ENCODE measurements at places on chromosomes 4 and X.

- ATAC-seq: no peak
Measured at GRCh38 chr4:104117776-104118175, 376.9 kb downstream of the CXXC4 start.

DNA sequence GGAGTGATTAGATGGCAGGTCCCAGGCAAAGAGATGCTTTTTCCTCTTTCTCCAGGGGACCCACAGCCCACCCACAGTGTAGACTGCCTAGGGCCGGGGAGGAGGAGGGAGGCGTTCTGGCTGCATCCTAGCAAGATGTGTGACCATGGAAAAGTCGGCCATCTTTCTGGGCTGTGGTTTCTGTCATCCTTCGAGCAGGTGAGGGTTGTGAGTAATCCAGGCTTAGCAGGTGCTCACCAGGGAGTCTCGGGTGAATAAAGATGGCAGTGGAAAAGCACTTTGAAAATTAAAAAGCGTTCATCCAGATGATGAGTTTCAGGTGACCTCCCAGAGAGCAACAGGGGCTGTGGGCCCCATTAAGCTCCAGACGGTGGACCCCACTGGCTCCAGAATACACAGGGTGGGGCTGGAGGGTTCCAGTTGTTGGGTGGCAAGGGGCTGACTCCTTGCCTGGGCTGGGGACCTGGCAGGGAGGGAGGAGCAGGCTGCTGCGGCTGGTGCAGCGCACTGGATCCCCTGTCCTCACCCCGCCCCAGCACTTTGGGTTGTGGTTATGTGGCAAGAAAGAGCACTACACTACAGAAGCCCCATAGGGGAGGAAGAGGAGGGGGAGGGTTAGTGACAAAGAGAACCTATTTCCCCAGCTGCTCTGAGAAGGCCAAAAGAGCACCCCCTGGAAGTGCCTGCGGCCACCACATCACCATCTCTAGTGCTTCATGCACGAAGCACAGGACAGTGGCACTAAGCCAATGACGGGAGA, 23.7 kb downstream of the ELF4 start:
- ATAC-seq: peak; percentile 68

- no peak for ATAC-seq
Measured at GRCh38 chr4:7195546-7196287, 3.4 kb downstream of the SORCS2 start.

GRCh38 chr4:147831551-147832171, 99.8 kb downstream of the ARHGAP10 start:
- ATAC-seq: no peak

- no peak for ATAC-seq
Measured at GRCh38 chr4:92334716-92335350, 31.1 kb downstream of the GRID2 start.

DNA sequence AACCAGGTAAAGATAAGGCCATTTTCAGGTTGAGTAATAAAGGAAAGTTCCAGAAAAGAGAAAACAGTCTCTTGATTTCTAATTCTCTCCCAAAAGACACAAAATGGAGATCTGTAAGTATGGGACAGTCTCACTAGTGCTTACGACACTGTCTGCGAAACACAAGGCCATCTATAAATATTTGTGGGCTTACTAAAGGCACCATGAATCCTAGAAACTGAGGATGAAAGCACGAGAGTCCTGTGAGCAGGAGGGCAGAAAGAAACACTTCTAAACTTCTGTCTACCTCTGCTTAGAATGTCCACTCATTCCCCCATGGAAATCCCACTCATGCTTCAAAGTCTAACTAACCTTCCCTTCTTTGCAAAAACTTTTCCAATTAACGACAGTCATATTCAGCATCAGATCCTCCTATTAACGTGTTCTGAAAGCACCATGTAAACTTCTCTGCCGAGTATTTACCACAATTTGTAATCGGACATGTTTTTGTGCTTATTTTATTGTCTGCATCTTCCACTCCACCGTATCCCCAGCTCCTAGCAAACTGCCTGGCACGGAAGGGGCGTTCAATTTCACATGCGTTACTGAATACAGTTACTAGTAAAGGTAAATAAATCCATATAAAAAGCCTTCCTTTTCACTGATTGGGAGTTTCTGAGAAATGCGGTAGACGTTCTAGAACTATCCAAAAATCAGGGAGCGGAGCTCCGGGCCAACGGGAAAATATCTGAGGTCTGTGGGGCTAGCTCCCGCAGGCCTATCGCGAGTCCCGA, 665 bp downstream of the PSMD10 start:
- ATAC-seq: no peak

DNA sequence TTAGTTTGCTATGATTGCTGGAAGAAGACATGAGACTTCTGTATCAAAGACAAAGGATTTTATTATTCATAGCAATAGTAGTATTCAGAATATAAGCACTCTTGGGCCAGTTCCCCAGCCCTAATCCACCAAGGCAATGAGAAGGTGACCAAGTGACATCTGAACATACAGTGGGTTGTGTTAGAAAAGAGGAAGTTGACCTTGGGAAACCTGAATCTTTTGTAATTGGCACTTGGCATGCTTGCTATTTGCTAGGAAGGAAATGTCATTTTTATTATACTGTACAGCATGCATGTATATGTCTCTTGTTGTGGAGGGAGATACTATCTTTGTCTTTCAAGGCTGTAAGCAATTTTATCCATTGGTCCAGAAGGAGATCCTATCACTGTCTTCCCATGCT, 216.1 kb upstream of the FAT1 start:
- ATAC-seq: no peak

DNA sequence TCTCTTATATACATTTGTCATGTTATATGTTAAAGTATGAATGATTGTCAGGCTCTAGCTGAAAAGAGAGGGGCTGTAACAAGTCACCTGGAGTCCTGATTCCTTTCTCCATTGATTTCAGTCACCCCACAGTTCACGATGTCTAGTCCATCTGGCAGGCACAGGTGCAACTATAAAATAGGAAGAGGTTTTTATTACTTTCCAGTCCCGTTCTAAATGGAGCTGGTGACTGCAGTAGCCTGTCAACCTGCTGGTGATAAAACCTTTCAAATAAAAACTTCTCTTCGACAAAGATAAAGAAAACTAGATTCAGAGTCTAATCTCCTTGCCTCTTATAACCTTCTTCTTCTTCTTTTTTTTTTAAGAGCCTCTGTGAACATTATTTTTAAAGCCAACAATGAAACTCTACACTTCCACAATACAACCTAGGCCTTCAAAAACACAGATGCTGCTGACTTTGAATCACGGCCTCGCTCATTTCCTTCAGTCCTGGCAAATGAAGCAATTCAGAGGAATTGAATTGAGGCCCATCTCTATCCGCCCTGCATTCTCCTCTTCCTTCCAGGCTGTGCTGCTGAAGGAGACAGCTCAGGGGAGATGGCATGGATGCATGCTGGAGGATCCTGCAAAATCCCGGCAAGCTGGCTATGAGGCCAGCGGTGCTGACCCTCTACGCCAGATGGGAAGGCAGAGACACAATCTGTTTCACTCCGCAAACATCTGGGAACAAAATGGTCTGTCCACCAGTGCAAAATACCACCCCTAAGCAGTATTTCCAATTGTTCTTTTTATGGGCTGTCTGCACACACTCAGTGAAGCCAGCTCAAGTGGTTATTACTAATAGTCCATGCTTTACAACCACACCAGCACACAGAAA, 27.3 kb upstream of the CDKN2AIP start:
- no peak for ATAC-seq

DNA sequence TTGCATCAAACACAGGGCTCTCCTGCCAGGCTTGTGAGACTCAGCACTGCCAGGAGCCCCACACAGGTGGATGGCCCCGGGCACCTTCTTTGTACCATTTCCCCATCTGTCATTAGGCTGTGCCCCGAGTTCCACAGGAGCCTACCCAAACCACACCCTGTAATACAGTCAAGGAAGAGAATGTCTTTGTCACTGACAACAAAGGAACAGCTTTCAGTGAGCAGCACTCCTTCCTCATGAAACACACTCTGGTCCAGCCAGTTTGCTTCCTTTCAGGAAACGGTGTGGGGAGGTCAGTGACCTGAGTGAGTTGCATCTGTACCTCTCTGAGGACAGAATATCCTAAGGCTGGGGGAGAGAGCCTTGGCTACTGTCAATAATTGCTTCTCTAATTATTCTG, 53.7 kb downstream of the LNX1 start:
- ATAC-seq: no peak

DNA sequence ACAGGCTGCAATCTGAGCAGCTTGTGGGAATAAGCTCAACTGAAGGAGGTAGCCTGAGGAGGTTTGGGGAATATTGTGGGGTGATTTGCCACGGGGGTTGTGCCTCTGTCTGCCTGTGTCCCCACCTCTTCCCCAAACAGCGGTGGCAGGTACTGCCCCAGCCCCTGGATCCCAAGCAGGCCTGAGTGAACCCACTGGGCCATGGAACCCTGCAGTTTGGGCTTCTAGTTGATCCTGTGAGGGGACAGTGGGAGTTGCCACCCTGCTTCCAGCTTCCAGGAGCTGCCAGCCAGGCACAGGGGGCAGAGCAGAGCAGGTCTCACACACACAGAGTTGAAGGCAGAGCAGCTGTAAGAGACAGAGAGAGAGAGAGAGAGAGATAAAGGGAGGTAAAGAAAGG, 97.4 kb downstream of the PJA1 start:
- no peak for ATAC-seq

DNA sequence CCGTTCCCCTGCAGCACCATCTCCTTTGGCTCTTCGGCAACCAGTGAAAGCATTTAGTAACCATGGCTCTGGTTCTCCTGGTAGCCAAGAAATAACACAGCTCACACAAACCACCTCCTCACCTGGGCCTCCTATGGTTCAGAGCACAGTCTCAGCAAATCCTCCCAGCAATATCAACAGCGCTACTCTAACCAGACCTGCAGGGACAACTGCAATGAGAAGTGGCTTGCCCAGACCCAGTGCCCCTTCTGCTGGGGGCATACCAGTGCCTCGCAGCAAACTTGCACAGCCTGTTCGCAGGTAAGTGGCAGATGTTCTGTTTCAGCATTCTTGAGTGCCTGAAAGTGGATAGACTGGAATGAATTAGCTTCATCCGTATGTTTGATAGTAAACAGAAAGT, 63.0 kb upstream of the SLC10A4 start:
- no peak for ATAC-seq

GRCh38 chr4:8690216-8691150, 97.9 kb downstream of the CPZ start:
- no peak for ATAC-seq

- no peak for ATAC-seq
Measured at GRCh38 chr4:174604198-174604597, 81.9 kb upstream of the HPGD start.

DNA sequence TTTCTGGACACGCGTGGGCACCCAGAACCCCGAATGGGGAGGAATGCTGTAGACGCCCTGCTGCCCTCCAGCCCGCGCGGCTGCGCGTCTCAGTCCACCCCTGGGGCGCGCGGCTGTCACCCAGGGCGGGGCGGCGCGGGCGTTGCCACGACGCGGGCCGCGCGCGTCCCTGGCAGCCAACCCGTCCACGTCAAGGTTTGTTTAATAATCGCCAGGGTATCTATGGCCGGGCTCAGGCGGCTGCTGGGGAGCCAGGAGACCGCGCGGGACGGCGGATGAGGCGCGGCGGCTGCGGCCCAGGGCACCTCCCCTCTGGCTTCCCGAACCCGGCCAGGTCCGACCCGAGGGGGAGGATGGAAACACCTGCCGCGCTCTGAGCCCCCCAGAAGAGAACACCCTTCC, at the start of gene SPATA18:
SPATA18 (plus strand) TSS at position 92 of the 402 bp plus-strand sequence. CDS start 401 bp downstream, outside the sequence.
- peak; percentile 81 for ATAC-seq

DNA sequence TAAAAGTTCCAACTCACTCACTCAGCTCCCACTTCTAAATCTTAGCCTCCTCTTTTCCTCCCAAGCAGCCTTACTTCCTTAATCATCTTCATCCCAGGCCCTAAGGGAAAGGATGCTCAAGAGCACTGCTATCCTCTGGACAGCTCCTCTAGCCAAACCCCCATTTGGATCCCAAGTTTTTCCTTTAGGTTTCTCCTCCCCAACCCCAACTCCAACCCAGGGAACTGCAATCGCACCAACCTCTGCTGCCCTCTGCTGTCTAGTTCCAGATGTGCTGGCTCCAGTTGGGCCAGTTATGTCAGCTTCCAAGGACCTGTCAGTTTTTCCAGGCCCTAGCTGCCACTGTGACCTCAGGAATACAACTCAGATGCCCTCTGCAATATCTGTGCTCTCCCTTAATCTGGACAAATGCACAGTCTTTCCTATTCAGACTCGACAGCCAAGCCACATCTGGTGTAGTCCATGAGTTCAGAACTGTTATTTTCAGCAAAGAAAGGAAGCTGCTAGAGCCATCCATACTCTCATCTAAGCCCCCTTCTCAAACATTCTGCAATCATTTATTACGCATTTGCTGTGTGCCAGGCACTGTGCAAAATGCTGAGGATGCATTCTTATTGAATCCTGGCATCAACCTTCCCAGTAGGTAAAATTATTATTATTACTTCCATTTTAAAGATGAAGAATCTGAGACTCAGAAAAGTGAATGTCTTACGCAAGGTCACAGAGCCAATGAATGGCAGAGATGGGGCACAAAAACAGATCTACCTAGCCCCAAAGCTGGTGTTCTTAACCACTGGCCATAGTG, 12.3 kb upstream of the XPNPEP2 start:
- no peak for ATAC-seq

- ATAC-seq: peak; percentile 75
Measured at GRCh38 chr4:48138936-48139335, 4.9 kb upstream of the TXK start.

GRCh38 chr4:37873386-37873785, 17.5 kb upstream of the TBC1D1 start:
- ATAC-seq: no peak

DNA sequence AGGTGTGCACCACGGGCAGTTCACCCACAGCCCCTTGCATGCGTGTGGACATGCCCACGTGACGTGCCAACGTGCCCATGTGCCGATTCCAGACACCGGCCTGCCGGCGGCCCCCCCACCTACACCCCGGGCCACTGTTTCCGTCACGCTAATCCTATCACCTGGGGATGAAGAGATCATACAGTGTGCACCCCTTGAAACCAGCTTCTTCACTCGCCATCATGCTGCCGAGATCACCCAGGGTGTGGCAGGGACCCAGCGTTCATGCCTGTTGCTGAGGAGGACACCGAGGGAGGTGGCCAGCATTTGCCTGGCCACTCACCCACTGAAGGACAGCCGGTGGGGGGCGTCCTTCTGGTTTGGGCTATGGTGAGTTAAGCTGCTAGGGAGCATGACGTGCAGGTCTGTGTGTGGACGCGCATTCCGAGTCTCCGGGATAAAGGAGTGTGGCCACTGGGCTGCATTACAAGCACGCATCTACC, 14.1 kb downstream of the CTBP1 start:
- ATAC-seq: no peak

DNA sequence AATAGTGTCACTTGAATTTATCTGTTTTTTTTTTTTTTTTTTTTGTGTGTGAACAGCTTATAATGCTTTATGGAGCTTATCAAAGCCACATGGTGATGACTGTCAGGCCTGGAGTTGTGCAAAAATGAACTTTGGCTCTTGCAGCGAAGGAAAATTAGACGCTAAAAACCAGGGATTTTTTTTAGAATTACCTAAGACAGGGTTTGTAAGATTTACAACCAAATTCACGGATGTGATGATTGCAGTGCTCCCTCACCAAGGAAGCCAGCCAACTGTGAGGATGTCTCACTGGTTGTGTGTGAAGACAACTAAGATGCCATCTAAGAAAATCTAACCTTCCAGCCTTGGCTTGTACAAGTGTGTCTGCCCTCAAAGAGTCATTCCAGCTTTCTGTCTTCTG, 127.1 kb upstream of the SLC4A4 start:
- ATAC-seq: no peak
